Astrocyte of the hippocampus (primary cell): ENCODE measurements at places on chromosomes 16 and 17.

- peak; percentile 97 for DNase-seq
These were observed 29.4 kb downstream of the COG7 start for GRCh38 chr16:23423496-23424049.

GRCh38 chr16:86507173-86508027 lies 2.9 kb upstream of the FOXF1 start:
- DNase-seq: no peak

DNA sequence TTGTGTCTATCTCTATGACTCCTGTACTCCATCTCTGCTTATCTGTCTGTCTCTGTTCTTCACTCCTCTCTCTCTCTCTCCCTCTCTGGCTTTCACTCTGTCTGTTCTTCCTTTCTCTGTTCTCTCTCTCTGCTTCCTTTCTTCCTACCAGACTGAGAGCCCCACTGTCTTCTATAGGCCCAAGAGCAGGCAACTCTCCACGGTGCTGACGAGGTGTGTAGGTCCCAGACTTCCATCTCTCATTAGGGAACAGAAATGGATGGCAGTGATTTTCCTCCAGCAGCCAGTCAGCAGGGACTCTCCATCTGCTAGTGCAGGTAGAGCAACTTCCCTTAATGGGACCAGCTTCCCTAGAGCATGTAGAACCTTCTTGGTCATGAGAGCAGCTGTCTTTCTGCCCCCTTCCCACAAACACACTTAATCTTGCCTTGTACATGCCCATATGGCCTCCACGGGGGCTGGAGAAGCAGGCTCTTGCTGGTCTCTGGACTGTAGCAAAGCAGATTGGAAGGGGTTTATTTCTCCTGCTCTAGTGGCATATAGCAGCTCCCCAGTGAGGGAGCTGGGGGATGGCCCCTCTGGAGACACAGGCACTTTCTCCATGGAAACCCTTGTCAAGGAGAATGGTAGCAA lies 47.8 kb upstream of the NLRP1 start:
- DNase-seq: peak; percentile 16

DNA sequence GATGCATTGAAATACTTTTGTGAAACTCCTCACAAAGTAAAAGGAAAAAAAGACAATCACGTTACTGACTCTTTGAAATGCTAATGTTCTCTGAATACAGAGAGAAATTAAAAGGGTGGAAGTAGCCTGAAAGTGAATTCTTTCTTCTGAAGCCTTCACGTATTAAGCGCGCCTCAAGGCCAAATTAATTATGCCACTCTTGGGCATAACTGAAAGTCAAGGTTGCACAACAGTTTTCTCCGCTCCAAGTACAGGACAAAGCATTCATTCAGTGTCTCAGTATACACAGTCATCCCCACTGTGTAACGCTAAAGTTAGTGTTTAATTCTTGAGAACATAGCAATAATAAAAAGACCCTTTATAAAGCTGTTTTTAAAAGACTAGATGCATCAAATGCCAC lies 21.5 kb downstream of the PARN start:
- DNase-seq: peak; percentile 35

- DNase-seq: peak; percentile 31
These were observed 163.5 kb downstream of the COPRS start for GRCh38 chr17:31695456-31696090.

DNA sequence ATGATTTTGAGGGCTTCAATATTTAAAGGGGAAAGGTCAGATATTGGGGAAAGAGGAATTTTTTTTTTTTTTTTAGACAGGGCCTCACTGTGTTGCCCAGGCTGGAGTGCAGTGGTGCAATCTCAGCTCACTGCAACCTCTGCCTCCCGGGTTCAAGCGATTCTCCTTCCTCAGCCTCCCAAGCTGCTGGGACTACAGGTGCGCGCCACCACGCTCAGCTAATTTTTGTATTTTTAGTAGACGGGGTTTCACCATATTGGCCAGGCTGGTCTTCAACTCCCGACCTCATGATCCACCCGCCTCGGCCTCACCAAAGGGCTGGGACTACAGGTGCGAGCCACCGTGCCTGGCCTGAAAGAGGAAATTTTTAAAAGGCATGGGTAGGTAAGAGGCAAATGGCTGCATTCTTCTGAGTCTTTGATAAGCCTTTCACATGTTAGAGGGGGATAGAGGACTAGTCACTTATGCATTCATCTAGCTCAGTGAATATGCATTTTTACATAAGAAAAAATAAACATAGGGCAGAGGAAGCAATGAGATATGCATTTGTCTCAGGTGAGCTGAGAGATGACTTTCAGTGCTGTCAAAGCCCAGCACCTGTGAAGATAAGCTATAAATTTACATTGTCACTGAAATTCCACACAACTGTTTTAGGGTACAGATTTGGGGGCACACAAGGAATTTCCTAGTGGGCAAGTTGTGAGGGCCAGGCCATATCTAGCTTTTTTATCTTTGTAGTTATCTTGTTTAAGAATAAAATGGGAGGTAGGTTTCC lies 1.1 kb upstream of the FCSK start:
- DNase-seq: no peak

DNA sequence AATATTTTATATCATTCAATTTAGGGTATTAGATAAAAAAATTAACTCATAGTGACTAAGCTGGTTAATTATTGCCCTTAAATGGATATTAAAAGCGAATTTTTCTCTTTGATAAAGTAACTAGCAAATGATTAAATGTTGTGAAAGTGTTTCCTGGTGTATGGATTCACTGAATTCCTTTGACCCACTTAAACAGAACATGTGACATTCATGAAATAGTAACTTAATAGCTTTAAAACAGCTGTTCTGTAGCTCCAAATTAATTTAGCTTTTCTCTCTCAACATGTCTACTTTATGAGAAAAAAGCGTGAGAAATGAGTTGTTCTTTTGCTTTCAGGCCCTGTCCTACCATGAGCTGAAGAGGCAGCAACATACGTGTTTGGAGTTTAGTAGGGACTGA lies 36.4 kb upstream of the APPBP2 start:
- DNase-seq: no peak

DNA sequence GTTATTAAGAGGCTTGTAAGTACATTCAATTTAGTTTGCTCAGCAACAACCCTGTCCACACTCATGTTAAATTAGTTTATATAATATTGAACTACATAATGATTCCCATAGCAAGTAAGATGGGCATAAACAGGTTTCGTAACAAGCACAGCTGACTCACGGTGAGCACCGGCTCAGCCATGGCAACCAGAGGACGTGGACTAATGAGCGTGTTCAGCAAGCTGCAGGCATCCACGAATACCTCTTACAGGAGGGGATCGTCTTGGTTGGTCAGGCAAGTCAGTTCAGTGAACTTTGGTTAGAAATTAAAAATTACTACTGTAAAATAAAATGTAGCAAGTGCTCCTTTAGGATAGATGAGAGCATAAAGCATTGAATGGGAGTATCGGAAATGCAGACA lies 58.4 kb downstream of the ELAC2 start:
- peak; percentile 26 for DNase-seq

GRCh38 chr17:59846394-59847165 lies 46.2 kb downstream of the TUBD1 start:
- DNase-seq: peak; percentile 92

- no peak for DNase-seq
These were observed 225.2 kb upstream of the RBFOX1 start for GRCh38 chr16:7107436-7107835.

- no peak for DNase-seq
These were observed 13.4 kb downstream of the UTP6 start for GRCh38 chr17:31888124-31888523.

DNA sequence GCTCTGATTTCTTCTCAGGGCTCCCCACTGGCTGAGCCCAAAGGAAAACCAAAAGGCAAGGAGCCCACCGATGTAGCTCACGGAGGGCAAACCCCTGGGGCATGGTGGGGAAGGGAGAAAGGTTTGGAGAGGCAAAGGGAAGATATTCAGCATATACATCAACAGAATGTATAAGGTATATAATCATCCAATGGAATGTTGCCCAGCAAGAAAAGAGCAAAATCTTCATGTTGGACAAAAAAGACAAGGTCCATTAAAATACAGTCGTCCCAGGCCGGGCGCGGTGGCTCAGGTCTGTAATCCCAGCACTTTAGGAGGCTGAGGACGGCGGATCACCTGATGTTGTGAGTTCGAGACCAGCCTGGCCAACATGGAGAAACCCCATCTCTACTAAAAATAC lies 1.6 kb downstream of the CPPED1 start:
- no peak for DNase-seq

GRCh38 chr17:67157732-67158639 lies 87.0 kb downstream of the HELZ start:
- peak; percentile 26 for DNase-seq

- DNase-seq: no peak
These were observed at the start of gene NOXO1 for GRCh38 chr16:1981398-1981836. Gene NOXO1, minus strand, starts transcription at chr16:1981469. Its CDS starts 290 bp downstream, at chr16:1981179.

GRCh38 chr17:19331134-19331533 lies 31.4 kb downstream of the B9D1 start:
- DNase-seq: peak; percentile 89

- DNase-seq: peak; percentile 82
These were observed 21.7 kb downstream of the PPL start for GRCh38 chr16:4915226-4915761.

DNA sequence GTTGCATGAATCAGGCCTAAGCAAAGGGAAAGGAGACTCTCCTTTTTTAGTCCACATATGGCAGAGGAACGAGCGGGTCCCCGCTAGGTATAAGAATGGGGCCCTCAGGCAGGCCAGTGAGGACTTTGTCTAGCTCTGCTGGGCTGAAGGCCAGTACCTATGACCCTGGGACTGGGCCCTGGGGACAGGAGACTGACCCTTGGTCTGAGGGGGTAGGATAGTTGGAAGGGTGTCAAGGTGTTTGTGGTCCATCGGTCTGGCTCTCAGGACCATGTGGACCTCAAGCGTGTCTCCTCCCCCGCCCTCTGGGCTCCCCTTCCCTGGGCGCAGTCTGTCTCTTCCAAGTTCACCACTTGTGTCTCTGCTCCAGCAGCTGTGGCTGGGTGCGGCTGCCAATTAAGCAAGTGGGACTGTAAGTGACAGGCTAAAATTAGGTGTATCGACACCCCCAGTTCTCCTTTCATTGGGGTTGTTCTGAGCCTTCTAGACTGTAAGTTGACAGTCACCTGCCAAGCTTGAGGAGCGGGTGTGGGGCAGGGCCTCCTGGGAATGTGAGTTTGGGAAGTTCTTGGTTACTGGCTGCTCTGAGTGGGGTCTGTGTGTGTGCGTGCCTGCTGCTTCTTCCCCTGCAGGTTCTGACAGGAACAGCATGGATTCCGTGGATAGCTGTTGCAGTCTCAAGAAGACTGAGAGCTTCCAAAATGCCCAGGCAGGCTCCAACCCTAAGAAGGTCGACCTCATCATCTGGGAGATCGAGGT lies 24.5 kb downstream of the AKAP1 start:
- no peak for DNase-seq

DNA sequence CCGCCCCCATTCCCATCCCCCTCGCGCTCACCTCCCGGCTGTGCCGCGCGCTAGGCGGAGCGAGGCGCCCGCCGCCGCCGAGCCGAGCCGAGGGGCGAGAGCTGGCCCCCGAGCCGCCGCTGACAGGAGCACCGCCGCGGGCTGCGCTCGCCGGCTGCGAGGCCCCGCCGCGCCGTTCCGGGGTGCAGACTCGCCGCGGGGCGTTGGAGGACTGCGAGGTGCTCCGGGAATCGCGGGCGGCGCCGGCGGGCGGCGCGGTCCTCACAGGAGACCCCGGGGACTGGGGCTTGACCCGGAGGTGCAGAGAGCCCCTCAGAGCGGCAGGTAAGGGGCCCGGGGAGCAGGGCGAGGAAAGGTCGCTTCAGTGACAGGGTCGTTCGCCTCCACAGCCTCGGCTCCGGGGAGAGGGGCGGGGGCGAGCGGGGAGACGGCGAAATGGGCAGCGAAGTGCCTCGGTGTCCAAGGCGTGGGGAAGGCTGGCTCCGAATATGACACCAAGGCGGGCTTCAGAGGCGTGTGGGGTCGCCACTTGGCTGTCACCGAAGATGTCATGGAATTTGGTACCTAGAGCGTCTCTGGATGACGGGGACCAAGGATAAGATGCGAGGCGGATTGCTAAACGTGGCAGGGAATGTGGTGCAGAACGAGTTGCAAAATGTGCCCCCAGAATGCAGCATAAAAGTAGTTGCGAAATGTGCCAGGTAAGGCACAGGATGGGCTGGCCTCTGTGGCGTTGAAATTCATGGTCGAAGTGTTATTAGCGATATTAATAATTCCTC lies 580 bp downstream of the TANC2 start:
- peak; percentile 51 for DNase-seq

- DNase-seq: no peak
These were observed 27.2 kb downstream of the ZNF594 start for GRCh38 chr17:5164436-5164835.
